ENCODE measurements at places on chromosomes 2 and 18.

GRCh38 chr2:12412898-12413305 lies 303.8 kb upstream of the TRIB2 start:
- no peak for DNase-seq

DNA sequence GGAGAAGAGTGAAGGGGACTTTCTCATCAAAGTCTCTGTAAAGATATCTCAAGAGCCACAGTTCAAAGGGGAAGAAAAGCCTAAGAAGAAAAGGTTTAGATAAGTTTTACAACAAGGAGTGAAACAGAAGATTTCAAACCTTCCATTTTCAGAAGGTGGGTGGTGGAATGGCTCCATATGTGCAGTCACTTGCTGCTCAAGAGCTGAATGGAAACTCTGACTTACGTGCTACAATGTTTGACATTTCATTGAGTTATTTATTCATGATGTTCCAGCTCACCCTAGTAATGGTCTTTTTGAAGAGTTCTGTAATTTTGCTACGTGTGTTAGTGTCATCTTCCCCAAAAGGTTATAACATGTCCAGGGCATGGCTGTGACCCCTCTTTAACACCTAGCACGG lies 21.7 kb downstream of the LCT start:
- DNase-seq, result no peak

DNA sequence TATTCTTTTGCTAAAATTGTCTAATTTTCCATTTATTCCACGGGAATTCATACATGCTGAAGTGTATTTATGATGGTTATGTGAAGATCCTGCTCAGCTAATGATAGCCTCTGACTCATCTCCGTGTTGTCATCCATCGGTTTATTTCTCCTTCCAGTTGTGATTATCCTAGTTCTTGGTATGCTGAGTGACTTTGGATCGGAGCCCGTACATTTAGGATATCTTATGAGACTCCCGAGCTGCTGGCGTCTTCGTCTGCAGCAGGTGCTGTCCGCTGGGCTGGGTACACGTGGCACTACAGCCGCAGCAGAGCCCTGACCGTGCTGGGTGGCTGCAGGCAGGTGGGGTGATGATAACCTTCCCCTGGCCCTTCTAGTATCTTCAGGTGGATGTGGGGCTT lies 40.1 kb upstream of the GALR1 start:
- DNase-seq, result no peak

DNA sequence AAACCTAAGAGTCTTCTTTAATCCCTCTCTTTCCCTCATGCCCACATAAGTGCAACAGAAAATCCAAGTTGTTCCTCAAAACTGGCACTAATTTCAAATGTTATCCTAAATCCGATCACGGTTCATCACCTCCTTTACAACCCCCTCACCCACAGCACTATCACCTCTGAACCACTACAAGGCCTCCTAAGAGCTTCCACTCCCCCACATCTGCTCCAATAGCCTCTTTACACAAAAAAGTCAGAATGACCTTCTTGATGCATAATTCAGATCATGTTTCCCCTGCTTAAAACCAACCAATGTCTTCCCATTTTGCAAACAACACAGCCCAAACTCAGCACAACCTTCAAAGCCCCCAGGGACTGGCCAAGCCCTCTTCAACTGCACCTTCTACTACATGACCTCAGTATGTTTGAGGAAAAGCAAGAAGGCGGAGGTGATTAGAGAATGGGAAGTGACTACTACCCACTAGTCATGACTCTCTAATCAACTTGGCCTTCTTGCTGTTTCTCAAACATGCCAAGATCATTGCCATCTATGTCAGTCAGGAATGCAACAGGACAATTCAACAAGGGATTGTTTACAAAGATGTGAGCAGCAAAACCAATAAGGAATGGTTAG lies 34.6 kb upstream of the GCC2 start:
- no peak for DNase-seq

GRCh38 chr18:63160172-63160995 lies 159.2 kb downstream of the BCL2 start:
- no peak for DNase-seq

DNA sequence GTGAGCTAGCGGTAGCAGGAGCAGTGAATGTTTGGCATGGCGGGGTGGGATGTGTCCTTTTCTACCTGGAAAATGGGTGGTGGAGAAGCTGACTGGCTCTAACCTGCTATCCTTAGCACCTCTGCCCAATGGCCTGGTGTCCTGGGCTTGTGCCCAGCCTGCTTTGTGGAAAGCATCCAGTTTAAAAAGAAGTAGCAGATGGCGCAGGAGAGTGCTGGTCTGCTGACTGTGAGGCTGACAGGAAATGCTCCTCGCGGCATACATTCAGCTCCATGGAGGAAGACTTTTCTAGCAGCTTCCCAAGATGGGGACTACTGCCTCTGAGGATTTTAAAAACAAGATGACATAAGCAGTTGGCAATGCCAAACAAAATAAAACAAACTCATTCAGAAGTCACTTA lies 56.2 kb upstream of the LYPD6B start:
- DNase-seq, result no peak

- no peak for DNase-seq
Measured at GRCh38 chr2:168181825-168182224, 65.6 kb downstream of the STK39 start.

- DNase-seq, result peak; percentile 81
Measured at GRCh38 chr2:203804070-203804469, 63.5 kb upstream of the CTLA4 start.

- no peak for DNase-seq
Measured at GRCh38 chr2:198591586-198591985, 787.2 kb downstream of the PLCL1 start.

DNA sequence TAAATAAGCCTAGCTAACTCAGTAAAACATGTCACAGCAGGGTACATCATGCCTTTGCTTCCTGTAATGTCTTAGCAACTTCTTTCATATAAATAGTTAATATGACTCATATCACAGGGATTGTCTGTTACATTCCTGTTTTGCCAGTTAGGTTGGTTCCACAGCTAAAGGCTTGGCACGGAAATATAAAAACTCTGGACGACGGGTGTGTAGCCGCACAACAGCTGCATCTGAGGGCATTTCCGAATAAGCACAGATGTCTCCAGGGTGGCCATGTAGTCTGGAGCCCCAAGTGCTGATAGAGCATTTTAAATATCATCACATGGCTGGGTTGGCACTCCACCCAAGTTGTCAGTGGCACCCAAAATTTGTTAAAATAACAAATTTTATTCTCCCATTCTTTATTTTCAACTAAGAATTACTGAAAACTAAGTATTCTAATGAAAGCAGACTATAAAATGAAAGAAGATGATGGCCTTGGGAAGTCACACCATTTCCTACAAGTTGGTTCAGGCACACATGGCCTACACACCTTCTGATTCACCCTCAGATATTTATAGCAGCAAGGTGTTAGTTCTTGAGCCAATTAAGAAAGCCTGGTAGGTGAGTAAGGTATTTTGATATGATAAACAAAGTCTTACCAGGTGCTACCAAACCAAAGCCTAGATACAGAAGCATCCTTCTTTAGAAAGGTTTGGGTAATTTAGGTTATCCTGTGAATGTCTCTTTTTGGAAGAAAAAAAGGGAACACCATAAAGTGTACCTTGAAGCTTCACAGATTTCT lies 61.8 kb upstream of the STK17B start:
- DNase-seq, result no peak

GRCh38 chr2:154046493-154046892 lies 174.8 kb downstream of the GALNT13 start:
- no peak for DNase-seq

DNA sequence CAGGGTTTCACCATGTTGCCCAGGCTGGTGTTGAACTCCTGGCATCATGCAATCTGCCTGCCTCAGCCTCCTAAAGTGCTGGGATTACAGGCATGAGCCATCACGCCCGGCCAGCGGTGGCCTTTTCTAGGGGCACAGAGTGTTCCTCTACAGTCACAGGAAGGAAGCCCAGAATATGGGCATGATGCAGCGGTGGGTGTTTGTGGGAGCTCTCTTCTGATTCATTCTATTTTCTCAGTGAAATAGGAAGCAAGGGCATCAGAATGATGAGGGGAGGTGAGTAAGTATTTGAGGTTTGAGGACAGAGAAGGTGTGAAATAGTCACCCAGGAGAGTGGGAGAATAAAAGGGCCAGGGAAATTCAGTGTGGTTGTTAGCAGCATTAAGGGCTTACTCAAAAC lies 70.3 kb upstream of the PSME4 start:
- DNase-seq, result no peak

GRCh38 chr2:85758361-85759256 lies 4.8 kb downstream of the ATOH8 start:
- no peak for DNase-seq

GRCh38 chr2:181778621-181779201 lies 98.4 kb upstream of the NEUROD1 start:
- DNase-seq, result no peak

DNA sequence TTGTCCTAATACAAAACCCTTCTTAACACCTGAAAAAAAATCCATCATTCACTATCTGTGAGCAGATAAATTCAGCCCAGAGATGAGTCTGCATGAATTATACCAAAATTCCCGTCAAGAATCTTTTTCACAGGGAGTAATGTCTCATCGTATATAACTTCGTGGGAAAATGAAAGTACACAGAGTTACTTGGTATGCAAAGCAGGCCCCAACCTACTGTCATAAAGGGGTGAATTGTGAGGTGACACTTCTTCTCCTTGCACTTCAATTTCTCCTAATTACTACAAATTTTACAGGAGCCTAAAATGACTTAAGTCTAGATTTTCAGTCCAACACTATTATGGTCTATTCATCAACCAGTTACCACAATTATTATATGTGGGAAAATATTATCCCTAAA lies 84.6 kb upstream of the CDH20 start:
- DNase-seq, result no peak

- no peak for DNase-seq
Measured at GRCh38 chr2:144876013-144876412, 356.1 kb upstream of the ZEB2 start.

GRCh38 chr2:237281836-237282306 lies 132.1 kb downstream of the COL6A3 start:
- no peak for DNase-seq

DNA sequence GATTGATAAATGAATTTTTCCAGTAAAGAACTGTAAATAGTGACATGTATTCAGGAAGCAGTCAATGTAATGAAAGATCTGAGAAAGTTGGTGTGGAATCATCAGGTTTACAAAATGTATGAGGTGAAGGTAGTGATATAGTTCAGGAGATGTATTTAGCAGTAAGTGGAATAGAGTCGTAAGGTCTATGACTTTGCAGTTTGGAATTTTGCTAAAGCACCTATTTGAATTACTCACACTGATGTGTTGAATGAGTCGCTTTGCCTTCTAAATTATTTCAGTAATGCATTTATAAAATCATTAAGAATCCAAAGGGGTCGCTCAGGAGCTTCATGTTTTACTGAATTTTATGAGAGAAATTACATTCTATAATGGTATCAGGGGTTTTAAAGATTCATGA lies 713.7 kb downstream of the DSC3 start:
- no peak for DNase-seq

DNA sequence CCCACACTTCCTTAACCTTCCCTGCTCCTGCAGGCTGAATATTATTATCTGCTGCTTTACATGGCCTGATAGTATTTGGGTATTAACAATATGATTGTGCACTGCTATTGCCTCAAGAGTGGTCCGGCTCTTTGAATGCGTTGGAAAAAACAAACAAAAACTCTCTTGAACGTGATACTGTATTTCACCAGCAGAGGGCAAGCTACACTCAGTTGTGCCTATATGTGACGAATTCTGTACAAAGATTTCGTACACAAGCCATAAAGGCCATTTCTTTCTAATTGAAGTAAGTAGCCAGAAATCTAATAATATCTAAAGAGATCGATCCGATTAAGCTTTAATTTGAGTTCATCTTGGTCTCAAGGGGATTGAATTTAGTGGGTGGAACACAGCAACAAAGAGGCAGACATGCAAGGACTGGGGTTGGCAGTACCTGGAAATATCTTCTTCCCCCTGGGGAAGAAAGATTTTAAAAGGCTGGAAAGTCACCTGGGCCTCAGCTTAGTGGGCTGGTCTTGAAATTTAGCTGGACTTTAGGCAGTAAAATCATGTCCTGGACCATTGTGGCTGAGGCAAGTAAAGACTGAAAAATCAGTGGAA lies 49.3 kb upstream of the RAB6D start:
- DNase-seq, result no peak

GRCh38 chr18:76984193-76985155 lies 148.1 kb downstream of the MBP start:
- peak; percentile 59 for DNase-seq

DNA sequence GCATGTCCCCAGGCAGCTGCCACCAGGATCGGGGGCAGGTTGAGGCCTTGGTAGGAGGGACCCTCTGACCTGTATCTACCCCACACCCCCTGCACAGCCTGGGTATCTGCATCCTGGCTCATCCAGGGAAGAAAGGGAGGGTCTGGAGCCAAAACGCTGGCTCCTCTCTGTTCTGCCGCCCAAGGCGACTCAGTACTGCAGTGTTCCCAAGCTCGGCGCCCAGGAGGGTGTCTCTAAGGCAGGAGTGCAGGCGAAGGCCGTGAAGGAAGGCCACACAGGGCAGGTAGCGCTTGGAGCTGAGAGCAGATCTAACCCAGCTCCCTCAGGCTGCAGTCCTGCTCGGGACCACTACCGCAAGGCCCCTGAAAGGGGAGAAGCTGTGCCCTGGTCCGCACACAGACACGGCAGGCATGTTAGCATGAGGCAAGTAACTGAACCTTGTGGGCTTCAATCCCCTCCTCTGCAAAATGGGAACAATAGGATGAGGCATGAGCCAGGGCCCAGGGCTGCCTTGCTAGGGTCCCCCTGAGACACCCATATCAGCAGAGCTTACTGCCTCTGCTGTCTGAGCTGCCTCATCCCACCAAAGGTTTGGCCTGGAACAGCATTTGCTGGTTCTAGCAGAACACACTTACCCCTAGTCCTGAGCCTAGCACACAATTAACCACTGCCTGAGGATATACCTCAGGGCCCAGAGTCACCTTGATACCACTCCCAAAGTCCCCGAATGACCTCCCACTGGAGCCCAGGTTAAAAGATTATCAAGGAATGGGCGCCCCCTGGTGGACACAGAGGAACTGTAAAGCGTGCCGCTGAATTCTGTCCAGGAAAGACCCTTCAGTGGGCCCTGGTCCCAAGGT lies 6.5 kb downstream of the PTMA start:
- DNase-seq, result peak; percentile 88

- DNase-seq, result no peak
Measured at GRCh38 chr2:23994567-23994966, 15.3 kb upstream of the MFSD2B start.

GRCh38 chr2:48114256-48114655 lies 208.0 kb upstream of the FBXO11 start:
- no peak for DNase-seq

GRCh38 chr2:149040451-149040850 lies 2.0 kb downstream of the LYPD6B start:
- DNase-seq, result no peak

GRCh38 chr2:130744287-130745117 lies 10.8 kb upstream of the AMER3 start:
- no peak for DNase-seq

- DNase-seq, result no peak
Measured at GRCh38 chr18:63158012-63158631, 161.4 kb downstream of the BCL2 start.

GRCh38 chr2:50658883-50659282 lies 373.0 kb downstream of the NRXN1 start:
- no peak for DNase-seq
